ENCODE measurements at places on chromosomes 6 and 20. TPM values are rescaled to one million over a fixed set of nuclear protein-coding genes. Genes with fewer than 3 reads are reported as not detected.

- DNase-seq = no peak
These were observed 21.9 kb downstream of the ECT2L start for GRCh38 chr6:138817799-138818198.

DNA sequence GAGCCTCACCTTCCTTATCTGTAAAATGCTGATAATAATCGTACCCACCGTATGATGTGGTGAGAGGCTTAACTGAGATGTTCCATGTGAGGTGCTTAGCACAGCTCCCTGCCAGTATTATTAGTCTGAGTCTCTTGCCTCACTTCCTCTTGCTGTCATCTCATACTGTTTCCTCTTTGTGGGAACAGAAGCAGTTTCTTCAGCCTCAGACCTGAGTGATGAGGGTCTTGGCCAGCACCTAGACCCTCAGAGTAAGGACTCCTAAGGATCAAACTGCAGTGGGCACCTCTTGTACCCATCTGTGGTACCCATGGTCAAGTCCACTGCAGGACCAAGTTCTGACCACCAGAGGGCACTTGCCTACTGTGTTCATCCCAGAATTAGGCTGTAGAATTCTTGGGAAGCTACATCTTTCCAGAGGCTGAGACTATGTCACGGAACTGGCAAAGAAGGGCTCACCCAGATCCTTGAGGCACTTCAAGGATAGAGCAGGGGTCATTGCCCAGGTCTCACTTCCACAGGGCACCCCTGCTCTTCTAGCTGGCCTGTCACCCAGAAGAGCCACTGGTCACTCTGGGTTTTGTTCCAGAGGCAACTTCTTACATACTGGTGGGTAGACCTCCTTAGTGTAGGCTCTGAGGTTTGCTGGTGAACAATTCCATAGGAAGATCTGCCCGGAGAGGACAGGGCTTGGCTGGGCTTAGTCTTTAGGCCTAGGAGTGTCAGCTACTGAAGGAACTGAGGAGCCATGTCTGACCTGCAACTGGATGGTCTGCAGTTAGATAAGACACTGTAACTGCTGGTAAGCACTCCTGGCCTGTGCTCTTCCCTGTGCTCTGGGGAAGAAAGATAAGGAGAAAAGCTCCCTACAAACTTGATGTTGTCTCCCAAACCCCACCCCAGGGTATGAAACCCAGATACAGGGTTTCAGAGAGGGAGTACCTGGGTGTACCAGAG, 20.6 kb upstream of the SGK2 start:
- DNase-seq = no peak

- no peak for DNase-seq
These were observed 1592.6 kb downstream of the GRIK2 start for GRCh38 chr6:102986086-102986485.

DNA sequence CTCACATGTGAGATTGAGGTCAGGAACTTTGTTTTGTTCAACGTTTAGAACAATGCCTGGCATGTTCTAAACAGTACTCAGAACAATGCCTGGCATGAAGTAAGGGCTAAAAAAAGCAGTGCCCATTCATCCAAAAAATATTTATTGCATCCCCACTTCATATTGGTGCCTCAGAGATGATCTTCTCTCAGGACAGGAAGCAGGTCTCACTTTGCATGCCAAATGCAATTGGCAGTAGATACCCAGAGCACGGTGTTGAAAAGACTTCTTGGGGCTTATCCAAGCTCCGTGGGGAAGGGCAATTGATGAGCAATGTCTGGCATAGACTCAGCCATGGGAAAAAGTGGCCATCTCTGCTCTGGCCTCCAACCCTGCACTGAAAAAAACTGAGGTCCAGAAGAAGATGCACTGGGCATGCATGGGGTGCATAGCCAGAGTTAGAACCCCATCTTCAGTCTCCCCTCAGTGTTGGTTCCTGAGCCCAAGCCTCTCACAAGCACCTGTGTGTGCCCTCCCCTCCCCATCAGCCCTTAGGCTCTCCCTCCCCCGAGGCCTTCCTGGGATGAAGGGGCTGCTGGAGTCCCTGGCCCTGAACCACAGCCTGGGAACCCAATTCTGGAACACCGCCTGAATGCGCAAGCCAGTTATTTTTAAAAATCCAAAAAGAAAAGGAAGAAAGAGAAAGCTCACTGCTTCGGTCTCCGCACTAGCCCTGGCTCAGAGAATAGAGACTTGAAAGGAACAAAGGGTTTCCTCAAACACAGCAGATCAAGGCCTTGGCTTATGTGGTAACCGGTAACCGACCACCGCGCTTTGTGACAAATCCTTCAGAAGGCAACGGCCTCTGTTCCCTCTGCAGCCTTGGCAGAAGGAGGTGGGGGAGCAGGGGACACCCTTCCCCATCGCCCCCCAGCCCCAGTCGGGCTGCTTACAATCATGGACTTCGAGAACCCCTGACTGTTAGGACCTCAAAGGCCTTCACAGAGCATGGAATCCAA, 78.5 kb upstream of the SIRPA start:
- no peak for DNase-seq

GRCh38 chr6:38233161-38233791, 406.5 kb downstream of the BTBD9 start:
- DNase-seq = no peak

- no peak for DNase-seq
These were observed 56.4 kb downstream of the ZMYND8 start for GRCh38 chr20:47300071-47300470.

DNA sequence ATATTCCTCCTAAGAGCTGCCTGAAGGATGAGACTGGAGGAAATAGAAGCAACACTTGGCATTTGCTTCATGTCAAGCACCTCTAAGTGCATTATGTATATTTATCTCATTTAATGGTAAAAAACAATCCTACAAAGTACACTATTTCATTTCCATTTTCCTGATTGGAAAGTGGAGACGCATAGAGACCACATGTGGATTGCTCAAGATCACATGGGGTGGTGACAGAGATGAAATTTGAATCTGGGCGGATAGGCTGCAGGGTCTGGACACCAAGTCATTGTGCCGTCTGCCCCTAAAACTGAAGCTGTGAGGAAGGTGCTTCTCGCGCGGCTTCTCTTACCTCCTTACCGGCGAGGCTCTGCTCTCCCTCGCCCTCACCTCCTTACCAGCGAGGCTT, 30.3 kb downstream of the BANF2 start:
- no peak for DNase-seq

GRCh38 chr6:7813704-7814103, 87.8 kb downstream of the BMP6 start:
- DNase-seq = no peak

- no peak for DNase-seq
These were observed 10.5 kb upstream of the BMP2 start for GRCh38 chr20:6756693-6757595.

- DNase-seq = no peak
These were observed 51.4 kb downstream of the ZBTB9 start for GRCh38 chr6:33505548-33506370.

GRCh38 chr6:156654919-156655918, 122.0 kb upstream of the ARID1B start:
- DNase-seq = no peak

The FUT9 gene
- polyA plus RNA-seq = 3.4 TPM

The GUCA1A gene
- not detected for polyA plus RNA-seq

The DCDC2 gene
- polyA plus RNA-seq = 113 TPM

The TRAPPC3L gene
- polyA plus RNA-seq = 0.32 TPM
